ENCODE measurements at places on chromosomes 5 and 9.

DNA sequence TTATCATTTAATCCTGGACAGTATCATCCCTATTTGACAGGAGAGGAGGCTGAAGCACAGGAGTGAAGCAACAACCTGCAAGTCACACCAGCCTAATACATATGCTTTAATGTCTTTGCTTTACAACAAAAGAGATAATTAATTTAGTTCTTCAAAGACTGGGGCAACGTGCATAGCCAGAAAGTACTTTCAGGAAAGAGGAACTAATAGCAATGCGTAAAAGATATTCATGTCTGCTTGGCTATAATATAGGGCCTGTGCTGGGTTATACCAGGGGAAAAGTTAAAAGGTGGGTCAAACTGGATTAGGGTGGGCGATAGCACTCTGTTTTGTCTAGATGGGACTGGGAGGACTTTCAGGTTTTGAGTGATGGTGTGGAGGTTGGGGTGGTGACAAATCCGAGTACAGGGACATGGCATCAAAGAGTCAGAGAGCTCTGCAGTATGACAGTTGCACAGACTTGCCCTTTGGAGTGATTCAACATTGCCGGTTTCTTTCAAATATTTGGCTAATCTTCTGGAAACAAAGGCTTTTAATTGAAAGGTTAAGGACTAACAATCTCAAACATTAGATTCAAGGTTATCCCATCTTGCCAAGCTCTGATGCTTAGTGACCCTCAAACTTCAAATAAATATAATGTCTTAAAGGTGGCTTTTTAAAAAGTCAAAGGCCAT lies 11.9 kb downstream of the DAB2 start:
- DNase-seq = no peak

DNA sequence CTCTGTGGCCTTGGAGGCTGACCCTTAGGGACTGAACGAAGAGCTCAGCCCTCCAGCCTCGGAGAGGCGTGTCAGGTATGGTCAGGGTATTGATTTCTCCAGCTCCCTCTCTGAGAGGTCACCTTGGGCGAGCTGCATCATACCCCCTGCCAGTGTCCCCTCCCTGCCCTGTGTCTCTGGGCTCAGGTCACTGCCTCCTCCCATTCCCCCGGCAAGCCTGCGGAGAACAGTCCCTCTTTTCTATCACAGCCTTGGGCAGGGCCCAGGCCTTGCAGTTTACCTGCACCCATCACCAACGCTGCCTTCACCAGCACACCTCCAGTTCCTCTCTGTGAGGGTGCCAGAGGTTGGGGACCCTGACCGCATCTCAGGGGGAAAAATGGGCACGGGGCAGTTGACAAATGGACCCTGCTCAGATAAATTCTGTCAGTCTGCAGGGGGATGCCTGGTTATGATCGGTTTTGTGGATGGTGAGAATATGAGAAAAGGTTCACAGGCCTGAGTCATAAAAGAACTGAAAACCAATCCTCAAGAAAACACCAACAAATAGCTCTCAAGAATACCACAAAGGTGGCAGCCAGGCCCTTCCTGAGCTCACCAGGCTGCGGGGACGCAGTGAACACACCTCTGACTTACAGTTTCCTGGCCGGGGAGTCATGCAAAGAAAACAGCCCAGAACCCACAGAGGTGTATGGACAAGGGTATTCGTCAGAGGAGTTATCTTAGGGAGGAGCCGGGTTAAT lies 24.7 kb upstream of the RXRA start:
- DNase-seq = peak; percentile 82

- no peak for DNase-seq
Observed at GRCh38 chr9:106960258-106960657, 97.3 kb downstream of the ZNF462 start.

GRCh38 chr9:125172031-125172755 lies 17.4 kb downstream of the PPP6C start:
- no peak for DNase-seq

DNA sequence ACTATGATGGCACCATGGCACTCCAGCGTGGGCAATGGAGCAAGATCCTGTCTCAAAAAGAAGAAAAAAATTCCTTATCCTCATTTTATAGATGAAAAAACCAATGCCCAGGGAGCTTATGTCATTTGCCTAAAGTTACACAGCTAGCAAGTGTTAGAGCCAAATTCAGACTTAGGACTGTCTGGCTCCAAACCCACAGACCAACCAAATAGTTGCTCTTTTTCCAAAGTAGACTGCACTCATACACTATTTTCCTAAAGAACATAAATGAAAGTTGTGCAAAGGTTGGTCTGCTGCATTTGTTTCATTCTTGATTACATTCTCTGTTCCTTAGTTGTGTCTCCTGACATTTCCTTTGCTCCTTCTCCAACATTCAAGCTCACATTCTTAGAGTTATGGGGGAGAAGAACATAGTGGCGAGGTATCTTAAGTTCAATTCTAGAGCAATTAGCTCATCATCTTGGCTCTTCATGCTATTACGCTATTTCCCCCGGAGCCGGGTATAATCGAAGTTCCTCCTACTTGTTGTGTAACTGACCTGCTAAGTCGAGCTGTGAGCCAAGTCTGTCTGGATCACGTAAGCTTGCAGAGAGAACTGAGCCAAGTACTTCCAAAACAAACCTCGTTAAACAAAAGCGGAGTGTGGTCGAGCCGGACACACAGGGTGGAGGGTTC lies 138.3 kb downstream of the RFK start:
- no peak for DNase-seq

- no peak for DNase-seq
Observed at GRCh38 chr5:159906943-159907342, 9.3 kb upstream of the ADRA1B start.

- no peak for DNase-seq
Observed at GRCh38 chr9:82020331-82020730, 31.8 kb downstream of the SPATA31D1 start.

DNA sequence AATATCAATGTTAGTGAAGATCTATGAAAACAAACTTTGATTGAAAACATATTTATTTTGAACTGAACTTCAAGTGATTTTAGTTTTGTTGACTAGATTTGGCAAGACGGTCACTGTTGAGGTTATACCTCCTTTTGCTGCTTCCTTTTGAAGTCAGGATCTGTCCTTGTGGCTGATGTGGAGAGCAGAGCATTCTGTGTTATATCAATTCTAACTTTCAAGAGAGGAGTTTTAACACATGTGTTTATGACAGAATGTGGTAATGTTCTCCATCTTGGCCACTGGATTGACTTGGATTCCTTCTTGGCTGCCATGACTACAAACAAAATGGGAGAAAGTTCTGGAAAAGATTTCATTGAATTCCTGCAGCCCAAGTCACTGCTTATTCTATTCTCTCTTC lies 104.0 kb upstream of the ACTBL2 start:
- no peak for DNase-seq

GRCh38 chr9:72276429-72276828 lies 88.6 kb downstream of the ZFAND5 start:
- no peak for DNase-seq

DNA sequence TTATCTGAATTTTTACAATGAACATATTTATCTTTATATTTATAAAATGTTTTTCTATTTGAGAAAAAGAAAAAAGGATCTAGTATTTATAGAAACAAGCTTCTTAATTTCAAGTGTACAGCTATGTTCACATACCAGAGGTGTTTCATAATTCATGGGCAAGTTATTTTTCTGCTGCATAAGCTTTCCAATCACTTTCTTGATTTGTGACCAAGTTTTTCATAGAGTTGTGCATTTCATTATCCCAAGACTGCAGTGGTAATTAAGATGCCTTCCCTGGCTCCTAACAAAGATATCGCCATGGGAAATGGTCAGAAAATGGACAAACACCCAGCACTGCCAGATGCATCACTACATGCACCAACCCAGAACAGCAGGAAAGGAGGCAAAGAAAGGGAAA lies 124.6 kb downstream of the GNAQ start:
- DNase-seq = no peak

DNA sequence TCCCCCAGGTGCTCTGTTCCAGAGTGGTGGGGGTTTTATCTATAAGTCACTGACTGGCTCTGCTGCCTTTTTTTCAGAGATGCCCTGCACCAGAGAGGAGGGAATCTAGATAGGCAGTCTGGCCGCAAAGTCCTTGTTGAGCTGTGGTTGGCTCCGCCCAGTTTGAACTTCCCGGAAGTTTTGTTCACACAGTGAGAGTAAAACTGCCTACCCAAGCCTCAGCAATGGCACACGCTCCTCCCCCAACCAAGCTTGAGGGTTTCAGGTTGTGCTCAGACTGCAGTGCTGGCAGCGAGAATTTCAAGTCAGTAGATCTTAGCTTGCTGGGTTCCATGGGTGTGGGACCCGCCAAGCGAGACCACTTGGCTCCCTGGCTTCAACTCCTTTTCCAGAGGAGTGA lies 1428.6 kb downstream of the MAT2B start:
- no peak for DNase-seq

DNA sequence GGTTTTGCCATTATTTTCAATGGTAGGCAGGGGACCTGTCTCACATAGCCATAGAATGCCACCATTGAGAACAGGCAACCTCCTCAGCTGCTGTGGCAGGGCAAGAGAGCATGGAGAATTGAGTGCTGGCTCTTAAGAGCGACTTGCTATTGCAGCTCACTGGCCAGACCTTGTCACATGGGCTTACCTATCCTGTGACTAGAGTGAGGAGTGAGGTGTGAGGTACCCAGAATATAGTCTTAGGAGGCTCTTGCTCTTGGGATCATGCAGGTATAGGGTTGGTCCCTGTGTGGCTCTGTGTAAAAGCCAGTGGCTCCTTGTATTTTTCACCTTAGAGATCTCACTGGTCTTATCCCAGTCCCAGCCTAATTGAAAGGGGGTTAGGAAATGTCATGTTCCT lies 39.8 kb upstream of the NR3C1 start:
- no peak for DNase-seq

DNA sequence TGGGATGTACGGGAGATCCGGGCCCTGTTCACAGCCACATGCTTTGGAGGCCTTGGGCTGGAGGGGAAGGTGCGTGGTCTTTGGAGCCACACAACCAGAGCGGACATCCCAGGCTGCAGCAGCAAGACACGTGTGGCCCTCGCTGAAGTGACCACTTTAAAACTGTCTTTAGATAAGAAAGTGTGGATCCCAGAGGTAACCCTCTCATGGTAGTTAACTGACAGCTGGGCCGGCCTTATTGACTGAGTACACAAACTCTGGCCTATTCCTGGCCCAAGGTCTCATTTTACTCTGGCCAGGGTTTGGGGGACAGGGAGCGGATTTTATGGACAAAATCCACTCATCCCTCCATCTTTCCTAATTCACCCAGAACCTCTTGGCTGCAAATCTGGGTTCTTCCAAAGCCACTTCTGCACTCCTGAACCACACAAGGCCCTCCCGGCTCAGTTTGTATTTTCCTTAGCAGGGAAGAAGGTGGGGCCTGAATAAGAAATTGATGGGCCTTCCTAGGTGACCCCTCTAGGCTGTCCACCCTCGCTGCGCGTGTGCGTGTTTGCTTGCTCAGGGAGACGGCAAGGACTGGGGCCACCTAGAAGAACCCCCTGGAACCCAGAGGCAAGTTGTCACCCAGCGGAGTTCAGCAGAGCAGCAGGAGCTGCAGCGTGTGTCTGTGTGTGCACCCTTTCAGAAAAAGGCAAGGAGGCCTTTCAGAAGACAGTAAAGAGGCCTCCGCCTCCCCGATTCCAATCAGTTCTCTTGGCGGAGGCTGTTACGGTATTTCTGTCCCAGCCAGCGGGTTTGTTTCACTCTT lies 73.3 kb upstream of the ORM1 start:
- no peak for DNase-seq

GRCh38 chr5:20300110-20300509 lies 312.1 kb upstream of the CDH18 start:
- no peak for DNase-seq

DNA sequence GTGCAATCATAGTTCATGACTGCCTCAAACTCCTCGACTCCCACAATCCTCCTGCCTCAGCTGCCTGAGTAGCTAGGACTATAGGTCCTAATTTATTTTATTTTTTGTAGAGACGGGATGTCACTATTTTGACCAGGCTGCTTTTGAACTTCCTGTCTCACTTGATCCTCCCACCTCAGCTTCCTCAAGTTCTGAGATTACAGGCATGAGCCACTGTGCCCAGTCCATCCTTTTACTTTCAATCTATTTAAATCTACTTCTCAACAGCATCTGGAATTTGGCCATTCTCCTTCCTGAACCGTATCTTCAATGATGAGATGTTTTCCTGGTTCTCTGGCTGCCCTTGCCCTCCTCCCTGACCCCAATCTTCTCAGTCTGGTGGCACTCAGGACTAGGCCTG lies 12.2 kb upstream of the GRIN1 start:
- no peak for DNase-seq

DNA sequence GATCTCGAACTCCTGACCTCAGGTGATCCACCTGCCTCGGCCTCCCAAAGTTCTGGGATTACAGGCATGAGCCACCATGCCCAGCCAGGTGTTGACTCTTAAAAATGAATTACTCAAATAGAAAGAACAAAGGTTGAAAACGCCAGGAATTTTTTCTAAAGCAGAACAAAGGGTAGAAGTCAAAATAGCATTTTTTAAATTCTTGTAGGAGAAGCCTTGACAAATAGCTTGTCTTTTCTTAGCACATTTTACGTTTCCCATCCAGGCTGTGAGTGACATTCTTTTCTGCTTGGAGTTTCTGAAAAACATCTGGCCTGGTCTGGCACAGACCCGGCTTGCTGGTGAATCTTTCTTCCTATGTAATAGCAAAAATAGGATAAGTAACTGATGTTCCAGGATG lies 169.4 kb upstream of the ZNF462 start:
- DNase-seq = no peak

DNA sequence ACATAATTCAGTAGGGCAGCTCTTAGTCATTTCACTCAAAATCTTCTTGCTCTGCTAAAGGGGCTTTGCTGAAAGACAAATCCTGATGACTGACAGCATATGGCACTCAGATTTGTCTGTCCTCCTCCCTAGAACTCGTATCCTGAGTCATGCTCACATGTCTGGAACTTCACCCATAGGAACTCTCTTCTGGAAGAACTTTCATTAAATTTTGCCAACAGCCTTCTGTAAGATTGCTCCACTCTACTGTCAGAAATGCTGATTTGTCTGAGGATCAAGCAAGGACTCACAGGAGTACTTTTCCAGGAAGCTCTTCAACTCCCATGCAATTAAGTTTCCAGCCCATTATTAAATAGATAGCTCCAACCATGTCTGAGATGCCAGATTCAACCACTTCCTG lies 59.8 kb upstream of the SNX2 start:
- no peak for DNase-seq

- no peak for DNase-seq
Observed at GRCh38 chr5:126615286-126615685, 14.5 kb downstream of the PHAX start.

DNA sequence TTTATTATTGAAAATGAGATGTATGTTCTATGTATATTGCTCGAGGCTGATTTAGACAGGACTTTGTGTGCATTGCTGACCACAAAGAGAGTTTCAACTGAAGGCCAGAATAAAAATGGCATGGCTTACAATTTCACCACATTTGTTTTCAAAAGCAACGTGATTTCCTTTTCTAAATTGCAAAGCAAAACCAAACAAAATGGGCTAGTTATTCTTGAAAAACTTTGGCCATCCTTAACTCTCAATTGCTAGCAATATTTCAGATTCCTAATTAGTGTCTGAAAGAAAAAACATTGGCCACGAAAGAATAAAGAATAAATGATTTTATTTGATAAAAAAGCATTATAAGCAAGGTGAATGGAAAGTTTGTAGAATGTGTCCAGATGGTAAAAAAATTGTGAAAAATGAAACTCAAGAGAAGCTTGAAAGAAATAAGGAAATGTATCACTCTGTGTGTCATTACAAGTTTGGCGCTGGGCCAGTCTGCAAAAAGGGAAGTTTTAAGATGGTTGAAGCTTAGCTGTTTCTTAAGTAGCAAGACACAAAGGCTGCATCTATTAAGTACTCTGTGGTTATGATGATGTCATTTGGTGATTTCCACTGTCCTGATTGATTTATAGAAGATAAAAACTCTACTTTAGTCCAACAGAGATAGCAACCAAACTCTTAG lies 89.2 kb upstream of the PRLR start:
- DNase-seq = peak; percentile 92

All from activated CD4-positive, alpha-beta T cell treated with anti-CD3 and anti-CD28 coated beads for 36 hours (primary cell).